NCI-H1694 treated with DMSO at 0.1 percent for 48 hours (cell line): ENCODE measurements at places on chromosomes 1 and 21.

DNA sequence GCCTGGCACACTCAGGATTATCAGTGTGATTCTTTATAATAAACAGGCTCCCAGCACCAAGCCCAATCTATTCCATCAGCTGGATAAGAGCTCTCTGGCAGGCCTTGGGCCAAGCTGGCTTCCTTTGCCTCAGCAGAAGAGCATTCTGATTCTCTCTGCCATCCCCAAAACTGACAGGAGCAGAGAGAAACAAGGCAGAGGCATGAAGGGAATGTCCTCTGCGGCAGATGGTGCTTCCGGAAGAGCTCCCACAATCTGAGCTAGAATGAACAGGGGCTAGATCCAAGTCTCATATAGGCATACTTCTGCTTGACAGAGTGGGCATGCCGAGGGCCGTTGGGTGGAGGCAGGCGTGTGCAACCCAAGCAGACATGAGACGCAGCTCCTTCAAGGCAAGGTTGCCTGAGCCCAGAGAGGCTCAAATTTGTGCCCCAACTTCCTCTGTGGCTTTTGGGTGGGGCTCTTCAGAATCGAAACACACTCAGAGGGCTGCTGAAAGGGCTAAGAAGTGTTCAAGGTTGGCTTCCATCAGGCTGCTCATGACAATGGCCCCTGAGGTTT is 4.0 kb downstream of the CAPN2 start:
- peak; percentile 64 for DNase-seq

GRCh38 chr1:208216062-208216461 is 28.1 kb downstream of the PLXNA2 start:
- no peak for DNase-seq

DNA sequence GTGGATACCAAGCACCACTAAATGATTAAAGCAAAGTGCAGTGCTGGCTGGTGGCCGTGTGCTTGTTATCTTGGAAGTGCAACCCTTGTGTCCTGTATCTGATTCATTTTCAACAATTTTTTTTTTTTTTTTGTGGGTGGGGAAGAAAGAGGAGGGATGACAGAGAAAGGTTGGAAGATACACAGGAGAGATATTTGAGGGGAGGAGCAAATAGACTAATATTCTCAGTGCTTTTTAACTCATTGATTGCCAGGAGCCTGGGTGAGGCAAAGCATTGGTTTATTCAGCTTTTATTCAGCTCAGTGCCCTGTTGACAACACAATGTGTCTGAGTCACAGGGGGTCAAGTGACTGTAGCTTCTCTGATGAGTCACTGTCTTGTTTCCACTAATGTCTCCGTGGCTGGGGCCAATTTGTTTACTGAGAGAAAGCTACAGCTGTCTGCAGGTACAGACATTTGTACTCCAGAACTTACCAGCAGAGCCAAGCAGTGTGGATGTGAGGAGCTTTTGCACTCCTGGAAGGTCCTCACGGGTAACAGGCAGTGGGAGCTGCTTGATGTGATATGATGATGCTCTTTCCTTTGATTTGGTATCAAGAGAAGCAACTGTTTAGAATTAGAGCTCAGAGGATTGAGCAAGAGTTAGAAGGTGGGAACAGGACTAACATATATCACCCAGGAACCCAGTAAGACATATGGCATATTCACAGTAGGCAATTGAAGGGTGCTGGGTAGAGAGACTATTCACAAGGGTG is 23.6 kb upstream of the DNM3 start:
- no peak for DNase-seq

DNA sequence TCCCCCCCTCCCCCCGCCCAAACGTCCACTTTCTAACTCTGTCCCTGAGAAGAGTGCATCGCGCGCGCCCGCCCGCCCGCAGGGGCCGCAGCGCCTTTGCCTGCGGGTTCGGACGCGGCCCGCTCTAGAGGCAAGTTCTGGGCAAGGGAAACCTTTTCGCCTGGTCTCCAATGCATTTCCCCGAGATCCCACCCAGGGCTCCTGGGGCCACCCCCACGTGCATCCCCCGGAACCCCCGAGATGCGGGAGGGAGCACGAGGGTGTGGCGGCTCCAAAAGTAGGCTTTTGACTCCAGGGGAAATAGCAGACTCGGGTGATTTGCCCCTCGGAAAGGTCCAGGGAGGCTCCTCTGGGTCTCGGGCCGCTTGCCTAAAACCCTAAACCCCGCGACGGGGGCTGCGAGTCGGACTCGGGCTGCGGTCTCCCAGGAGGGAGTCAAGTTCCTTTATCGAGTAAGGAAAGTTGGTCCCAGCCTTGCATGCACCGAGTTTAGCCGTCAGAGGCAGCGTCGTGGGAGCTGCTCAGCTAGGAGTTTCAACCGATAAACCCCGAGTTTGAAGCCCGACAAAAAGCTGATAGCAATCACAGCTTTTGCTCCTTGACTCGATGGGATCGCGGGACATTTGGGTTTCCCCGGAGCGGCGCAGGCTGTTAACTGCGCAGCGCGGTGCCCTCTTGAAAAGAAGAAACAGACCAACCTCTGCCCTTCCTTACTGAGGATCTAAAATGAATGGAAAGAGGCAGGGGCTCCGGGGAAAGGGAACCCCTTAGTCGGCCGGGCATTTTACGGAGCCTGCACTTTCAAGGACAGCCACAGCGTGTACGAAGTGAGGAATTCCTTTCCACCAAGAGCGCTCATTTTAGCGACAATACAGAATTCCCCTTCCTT is 158.1 kb downstream of the RUNX1 start:
- DNase-seq: no peak

DNA sequence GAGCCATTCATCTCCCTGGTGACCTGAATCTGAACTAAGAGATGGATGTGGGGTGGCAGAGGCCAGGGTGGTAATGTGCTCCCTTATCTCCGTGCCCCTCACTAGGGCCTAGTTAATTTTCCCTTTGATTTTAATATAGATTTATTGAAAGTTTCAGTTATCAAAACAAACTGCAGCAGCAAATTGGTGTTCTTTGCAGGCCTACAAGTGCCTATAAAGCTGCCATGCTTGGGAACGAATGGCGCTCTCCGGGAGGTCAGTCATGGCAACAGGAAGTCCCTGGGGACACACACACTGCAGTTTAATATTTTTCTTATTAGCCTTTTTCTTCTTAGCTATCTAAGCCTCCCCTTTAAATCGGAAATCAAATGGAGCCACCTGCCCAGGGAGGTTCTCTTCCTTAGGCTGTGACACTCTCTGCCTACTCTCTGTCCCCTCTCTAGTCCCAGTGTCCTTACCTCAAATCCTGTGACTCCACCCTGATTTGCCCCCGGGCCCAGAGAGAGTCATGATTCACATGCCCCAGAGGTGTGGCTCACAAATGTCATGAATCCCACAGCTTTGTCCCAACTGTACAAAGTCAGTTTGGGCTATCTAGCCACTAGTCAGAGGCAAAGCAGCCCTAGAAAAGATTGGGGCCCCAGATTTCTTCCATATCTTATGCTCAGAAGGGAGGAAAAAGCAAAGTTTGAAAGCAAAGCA is 4.3 kb upstream of the ERI3 start:
- no peak for DNase-seq

DNA sequence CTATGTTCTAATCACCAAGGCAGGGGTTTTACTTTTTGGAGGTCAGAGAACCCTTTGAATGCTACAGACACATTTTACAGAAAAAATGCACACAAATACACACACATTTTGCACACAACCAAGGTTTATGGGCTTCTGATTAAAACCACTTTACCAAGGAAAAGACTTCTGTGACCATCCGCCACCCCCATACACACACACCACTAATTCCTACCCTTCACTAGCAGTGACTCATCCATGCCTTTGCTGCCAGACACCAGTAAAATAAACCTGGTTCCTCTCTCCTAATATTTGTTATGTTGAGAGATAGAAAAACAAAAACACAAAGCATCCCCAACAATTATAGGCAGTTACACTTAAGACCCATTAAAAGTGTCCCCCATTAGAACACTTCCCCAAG is 12.9 kb downstream of the PIGM start:
- DNase-seq: no peak

DNA sequence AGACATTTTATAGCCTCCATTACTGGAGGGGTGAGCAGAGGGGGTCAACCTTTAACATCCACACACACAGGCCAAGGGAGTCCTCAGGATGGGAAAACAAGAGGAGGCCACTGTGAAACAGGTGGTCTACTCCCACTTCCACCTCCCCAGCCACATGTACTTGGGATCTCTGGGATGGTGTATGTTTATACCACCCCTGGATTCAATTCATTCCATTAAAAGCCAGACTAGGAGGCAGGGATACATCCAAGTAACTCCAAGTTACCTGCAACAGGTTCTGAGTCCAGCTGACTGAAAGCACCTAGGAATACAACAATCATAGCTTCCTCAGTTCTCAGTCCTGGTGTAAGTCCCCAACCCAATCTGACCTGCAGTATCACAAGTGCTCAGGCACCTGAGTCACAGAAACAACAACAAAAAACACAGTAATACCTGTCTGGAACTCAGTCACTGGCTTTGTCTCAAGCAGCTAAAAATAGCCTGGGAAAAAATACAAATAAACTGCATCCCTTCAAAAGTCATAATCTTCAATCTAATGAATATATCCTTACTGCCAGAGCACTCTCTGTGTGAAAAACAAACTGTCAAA is 9.8 kb downstream of the ERI3 start:
- DNase-seq: no peak

DNA sequence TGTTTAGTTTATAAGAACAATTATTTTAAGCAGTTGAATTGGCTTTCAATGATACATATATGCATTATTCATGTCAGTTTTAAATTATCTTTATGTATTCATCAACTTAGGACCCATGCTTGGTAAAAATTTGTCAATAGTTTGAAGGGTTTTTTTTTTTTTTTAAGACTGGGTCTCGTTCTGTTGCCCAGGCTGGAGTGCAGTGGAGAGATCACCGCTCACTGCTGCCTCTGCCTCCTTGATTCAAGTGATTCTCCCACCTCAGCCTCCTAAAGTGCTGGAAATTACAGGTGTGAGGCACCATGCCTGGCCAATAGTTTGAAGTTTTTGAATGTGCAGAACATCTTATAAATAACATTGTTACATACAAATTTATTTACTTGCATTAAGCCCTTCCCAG is 1671.0 kb upstream of the B3GALT2 start:
- DNase-seq: no peak

DNA sequence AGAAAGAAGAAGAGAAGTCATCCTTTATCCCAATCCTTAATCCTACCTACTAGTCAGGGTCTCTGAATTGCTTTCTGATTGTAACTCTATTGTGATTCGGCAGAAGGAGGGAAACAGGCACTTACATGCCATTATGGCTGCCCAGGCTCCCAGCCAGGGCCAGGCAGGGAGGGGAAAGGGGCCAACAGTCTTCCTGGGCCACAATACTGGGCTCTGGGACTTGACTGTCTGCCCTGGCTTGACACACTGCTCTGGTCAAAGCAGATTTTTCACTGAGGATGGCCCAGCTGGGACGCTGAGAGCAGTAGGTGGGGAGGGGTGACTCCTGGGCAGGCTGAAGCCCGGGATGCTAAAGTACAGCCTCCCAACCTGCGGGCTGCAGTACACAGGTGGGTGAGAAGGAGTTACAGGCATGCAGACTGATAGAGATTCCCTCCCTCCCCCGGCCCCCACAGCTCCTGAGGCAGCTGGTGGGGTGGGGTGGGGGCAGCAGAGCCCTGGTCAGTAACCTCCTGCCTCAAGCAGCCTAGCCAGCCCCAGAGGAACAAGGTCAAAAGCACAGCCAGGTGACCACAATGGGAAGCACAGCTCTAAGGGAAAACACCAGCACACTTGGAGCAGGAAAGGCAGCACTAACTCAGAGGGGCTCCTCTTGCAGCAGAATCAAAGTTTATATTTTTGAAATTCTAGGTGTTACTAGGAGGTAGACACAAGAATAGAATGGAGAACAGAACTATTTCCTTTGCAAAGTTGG is 25.3 kb downstream of the KCND3 start:
- DNase-seq: no peak

GRCh38 chr1:30895382-30895943 is 13.1 kb downstream of the SDC3 start:
- no peak for DNase-seq

- DNase-seq: no peak
These were observed 9.6 kb downstream of the TRABD2B start for GRCh38 chr1:47987601-47988000.

- DNase-seq: no peak
These were observed 14.8 kb downstream of the IBA57 start for GRCh38 chr1:228180271-228180958.

DNA sequence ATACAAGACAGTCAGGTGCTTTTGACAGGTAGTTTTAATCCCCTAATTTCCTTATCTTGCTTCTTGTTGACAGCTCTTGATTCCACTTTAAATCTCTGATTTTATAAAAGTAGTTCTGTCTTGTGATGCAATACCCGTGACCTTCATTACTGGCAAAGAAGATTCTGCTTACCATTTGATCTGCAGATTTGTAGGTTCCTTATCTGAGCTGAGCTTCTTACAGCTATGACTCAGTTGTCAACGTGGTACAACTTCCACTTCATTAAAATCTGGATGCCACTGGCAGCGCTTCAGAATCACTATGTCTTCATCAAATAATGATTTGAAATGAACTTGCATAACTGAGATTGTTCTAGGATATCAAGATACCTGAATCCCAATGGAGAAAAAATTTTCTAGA is 543.6 kb upstream of the B3GALT2 start:
- no peak for DNase-seq

DNA sequence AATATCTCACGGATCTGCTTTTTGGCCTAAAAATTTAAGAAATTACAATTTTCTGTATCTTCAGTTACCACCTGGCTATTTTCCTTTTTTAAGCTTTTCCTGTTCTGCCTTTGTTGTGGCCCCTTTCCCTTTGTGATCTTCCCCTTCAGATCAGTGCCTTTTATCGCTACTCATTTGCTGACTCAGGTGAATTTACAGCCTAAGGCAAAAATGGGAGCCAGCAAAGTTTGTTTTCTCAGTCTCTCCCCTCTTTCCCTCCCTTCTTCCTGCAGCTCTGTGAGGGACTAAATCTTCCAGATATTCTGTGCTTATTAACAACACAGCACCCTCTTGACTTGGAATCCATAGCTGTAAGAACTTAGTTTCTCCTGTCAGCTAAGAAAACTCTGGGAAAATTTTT is 5.3 kb upstream of the PRRC2C start:
- DNase-seq: no peak

- no peak for DNase-seq
These were observed 24.3 kb upstream of the APP start for GRCh38 chr21:26194811-26195251.
